ENCODE measurements at places on chromosomes 6 and 20.

GRCh38 chr6:113489952-113490746 lies 367.0 kb upstream of the MARCKS start:
- no peak for DNase-seq

- DNase-seq, result peak; percentile 60
Observed at GRCh38 chr20:57628047-57628961, 8.1 kb upstream of the ZBP1 start.

DNA sequence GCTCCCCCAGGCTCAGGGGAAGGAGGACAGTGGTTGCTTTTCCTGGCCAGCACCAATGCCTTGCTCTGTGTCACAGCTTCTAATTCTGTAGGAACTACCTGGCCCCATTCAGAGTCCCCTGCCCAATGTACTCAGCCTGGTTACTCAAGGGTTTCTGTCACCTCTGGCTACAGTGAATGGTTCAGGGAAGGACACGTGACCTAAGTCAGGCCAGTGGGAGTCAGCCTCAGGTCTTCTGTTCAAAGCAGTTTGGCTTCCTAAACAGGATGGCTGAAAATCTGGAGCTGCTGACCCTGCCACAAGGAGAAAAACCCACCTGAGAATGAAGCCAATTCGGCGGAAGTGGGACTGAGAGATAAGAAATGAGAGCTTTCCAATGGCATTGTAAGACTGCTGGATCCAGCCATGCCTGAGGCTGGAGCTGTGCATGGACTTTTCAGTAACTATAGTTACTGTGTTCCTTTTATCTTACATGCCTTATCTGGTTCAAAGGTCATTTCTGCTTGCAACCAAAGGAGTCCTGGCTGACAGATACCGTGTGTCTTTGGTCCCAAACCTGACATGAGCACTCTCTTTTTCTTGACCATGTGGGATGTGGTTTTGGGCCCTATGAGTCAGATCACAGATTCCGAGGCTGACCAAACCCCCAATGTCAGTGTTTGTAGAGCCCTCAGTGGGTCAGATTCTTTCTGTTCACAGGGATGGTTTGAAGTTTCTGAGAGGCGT lies 104.3 kb downstream of the SULF2 start:
- DNase-seq, result no peak

- no peak for DNase-seq
Observed at GRCh38 chr6:152300517-152300916, 336.6 kb downstream of the SYNE1 start.

- DNase-seq, result no peak
Observed at GRCh38 chr6:157845493-157846259, 22.6 kb downstream of the SNX9 start.

DNA sequence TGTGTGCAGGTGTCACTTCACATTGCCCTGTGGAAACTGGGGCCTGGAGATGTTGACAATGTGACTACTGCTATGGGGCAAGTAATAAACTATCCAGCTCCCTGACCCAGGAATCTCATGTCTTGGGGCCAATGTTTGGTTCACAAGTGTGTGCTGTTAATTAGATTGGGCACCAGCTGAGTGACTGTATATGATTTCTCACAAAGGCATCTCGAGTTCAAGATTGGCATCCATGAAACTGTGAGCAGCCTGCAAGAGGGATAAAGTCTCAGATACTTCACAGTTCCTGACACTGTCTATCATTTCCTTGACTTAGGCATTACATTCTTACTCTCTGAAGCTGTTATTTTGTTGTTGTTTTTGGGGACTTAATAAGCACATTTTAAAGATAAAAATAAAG lies 264.0 kb downstream of the PRKN start:
- no peak for DNase-seq

DNA sequence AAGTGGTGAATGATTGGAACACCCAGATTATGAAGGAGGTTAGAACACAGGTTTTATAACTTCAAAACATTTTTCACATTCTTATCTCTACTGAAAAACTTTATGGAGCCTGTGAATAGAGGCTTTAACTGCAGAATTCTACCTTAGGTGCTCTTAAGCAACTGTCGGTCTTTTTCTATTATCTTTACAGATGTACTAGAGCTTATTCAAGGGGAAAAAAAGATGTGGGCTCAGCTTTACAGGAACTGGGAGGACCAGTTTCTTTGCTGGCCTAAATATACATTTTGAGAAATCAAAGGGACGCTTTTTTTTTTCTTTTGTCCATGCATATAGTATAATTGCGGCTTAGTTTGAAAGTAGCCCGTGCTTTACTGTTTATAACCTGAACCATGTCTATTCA lies 58.9 kb downstream of the UST start:
- DNase-seq, result no peak

GRCh38 chr6:26394289-26394688 lies 7.8 kb upstream of the BTN3A1 start:
- DNase-seq, result no peak

GRCh38 chr6:36034441-36034840 lies 6.8 kb downstream of the MAPK14 start:
- DNase-seq, result no peak

GRCh38 chr6:71134929-71135642 lies 153.5 kb upstream of the OGFRL1 start:
- DNase-seq, result no peak

DNA sequence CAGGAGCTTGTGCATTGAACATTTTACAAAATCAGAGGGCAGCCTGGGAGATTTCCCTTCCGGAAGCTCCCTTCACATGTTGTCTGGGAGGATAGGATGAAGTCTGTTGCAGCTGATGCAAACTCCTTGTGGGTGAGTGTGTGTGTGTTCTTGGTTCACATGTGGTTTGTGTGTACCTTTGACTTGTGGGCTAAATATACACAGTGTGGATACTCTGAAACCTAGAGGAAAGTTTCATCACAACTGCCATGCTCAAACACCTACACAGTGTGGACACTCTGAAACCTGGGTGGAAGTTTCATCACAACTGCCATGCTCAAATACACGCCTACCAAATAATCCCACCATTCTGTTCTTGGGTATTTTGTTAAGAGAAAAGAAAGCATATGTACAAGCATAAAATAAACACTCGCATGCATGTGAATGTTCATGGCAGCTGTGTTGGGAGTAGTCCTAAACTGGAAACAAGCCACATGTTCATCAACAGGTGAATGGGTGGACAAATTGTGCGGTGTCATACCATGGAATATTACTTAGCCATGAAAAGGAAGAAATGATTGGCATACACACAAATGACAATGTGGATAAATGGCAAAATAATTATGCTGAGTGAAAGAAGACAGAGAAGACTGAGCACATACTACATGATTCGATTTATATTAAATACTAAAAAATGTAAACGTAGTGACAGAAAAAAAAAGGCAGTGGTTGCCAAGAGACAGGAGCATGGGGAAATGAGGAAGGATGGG lies 1.8 kb downstream of the SCP2D1 start:
- DNase-seq, result no peak

- no peak for DNase-seq
Observed at GRCh38 chr6:21277601-21278374, 315.8 kb upstream of the SOX4 start.

- no peak for DNase-seq
Observed at GRCh38 chr6:105873799-105874198, 212.3 kb upstream of the PRDM1 start.

GRCh38 chr20:61567204-61567603 lies 315.1 kb downstream of the CDH4 start:
- no peak for DNase-seq

DNA sequence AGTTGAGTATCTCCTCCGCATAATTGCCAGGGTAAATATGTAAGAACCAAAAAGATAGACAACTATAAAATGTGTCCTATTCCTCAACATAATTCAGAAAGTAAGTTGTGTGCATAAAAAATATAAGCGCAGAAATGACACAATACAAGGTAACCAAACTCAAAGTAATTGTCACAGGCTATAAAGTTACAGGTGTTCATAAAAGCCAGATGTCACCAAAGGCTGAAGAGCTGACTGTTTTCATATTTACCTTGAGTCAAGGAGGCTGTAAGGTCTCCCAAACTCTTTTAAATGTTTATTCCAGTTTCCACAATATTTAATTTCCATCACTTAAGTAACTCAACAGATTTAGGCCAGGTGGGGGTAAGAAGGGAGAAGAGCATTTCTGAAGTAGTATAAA lies 192.2 kb upstream of the MARCKS start:
- DNase-seq, result no peak

DNA sequence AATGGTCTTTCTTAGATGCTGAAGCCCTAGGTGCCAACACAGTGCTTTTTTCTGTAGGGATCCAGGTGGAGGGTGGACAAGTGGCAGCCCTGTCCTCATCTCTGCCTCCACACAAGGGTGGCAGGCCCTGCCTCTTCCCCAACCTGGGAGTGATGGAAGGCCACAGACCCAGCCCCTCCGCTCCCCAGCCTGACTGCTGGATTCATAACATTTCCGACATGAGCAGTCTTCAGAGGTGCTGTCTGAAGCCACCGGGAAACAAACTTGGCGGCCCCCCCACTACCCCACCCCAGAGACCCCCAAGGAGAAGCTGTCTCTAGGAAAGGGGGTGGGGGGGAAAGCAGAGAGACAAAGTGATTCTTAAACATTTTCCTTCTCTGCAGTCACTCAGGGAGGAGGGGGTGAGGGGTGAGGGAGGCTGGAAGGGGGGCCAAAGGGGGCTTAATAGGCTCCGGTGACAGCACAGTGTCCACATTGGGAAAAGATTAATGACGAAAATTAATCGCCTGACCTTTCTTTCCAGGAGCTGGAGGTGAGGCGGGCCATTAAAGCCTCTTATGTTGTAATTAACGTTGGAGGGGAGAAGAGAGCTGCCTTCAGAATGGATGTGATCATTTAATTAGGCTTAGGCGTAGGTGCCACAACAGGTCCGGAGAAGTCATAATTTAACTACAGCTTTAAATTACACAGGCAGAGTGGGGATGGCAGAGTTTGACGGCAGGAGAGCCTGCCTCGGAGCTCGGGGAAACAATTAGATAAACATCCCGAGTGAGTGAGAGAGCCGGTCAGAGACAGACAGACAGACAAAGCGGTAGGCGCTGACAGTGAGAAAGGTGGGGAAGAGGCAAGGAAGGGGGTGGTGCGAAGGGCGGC lies 76.8 kb upstream of the FOXP4 start:
- DNase-seq, result no peak

GRCh38 chr6:142152746-142153145 lies 5.7 kb downstream of the VTA1 start:
- no peak for DNase-seq

- DNase-seq, result peak; percentile 34
Observed at GRCh38 chr6:30884521-30885480, 482 bp downstream of the DDR1 start.

GRCh38 chr6:25966711-25967110 lies 4.1 kb downstream of the TRIM38 start:
- DNase-seq, result no peak

DNA sequence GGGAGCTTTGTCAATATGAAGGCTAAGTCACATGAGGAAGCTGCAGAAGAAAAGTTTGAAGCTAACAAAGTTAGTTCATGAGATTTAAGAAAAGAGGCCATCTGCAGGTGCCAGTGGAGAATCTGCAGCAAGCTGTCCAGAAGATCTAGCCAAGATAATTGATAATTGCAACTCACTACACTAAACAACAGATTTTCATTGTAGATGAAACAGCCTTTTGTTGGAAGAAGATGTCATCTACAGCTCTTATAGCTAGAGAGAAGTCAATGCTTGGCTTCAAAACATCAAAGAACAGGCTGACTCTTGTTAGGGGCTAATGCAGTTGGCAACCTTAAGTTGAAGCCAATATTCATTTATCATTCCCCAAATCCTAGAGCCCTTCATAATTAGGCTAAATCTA lies 83.7 kb downstream of the RIN2 start:
- DNase-seq, result no peak

GRCh38 chr6:3359101-3359752 lies 97.6 kb downstream of the SLC22A23 start:
- no peak for DNase-seq

GRCh38 chr6:1202201-1202600 lies 109.7 kb upstream of the FOXQ1 start:
- no peak for DNase-seq

DNA sequence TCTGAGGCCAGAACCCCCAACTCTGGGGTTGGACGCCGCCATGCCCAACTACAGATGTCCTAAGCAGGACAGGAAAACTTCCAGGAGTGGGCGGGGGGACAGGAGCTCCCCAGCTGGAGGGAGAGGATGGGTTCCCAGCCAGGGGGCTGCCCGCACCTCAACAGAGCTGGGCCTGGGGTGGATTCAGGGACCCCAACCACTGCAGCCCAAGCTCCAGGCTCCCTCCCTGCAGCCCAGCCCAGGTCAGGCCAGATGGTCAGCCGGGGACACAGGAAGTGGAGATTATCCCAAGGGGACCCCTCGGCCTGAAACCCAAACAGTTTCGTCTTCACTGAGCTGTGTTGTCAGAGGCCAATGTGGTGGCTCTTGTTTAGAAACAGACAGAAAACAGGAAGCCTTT lies 9.4 kb downstream of the LAMA5 start:
- no peak for DNase-seq

- no peak for DNase-seq
Observed at GRCh38 chr6:54878718-54879117, 32.1 kb downstream of the FAM83B start.

DNA sequence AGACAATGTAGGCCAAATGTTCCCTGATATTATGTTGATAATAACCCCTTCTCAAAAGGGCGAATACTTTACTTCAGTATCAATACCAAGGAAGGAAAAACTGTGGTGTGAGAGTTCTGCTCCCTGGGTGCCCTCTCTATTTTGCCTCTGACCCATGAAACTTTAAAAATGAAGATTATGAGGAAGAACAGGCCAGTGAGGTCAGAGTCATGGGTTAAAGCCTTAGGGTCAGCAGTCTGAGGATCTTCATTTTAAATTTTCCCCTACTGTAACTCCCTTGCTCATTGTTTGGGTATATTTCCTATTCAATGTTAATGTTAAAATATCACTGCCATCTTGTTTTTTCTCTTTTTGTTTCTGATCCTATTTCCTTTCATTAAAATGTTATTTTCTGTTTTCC lies 47.9 kb downstream of the PRKN start:
- DNase-seq, result no peak

GRCh38 chr6:125656287-125656870 lies 93.1 kb upstream of the HEY2 start:
- DNase-seq, result no peak

DNA sequence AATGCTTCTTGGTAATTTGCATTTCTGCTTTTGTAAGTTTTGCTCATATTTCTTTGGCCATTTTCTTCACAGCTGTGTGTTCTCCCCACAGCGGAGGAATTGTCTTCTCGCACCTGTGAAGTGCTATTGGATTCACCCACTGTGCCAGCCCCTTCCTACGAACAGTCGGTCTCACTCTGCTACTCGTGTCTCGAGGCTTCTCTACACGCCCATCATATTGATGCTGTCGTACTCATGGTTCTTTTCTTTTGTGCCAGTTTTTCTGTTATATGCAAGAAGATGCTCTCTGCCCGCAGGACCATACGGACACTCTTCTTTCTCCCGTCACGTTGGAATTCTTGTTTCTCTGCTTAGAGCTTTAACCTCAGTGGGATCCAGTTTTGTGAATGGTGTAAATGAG lies 200.3 kb downstream of the DLL1 start:
- DNase-seq, result no peak
